ENCODE measurements at places on chromosomes 7 and 10. TPM values are rescaled to one million over a fixed set of nuclear protein-coding genes. Genes with fewer than 3 reads are reported as not detected.

Gene MYO1G
- total RNA-seq = 0.41 TPM

- peaks cover 6% of the 10 kb centered on the region for H3K4me1 ChIP-seq
- DNase-seq = no peak
These were observed 72.6 kb upstream of the PDLIM1 start for GRCh38 chr10:95363303-95363912.

Gene AKR1D1
- not detected for total RNA-seq

Gene PPP1R17
- total RNA-seq = not detected

DNA sequence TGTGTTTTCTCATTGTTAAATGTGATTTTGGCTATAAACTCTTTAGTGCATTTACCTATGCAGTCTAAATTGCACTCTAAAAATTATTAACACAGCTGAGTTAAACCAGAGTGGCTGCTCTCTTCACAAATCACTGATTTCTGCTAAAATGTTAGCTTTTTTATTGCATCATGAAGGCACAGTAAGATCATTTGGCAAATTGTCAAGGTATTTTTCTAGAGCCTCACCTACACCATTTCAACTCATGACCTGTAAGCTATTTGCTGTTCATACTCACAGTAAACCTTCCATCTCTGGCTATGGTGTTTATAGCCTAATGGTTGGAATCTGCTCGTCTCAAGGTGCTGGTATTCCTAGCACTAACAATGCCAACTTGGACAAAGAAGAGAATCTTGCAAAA lies 25.7 kb downstream of the NDUFB2 start:
- no peaks in the 10 kb centered on the region for H3K4me1 ChIP-seq
- H3K27ac ChIP-seq = no peak overlapping the region
- no peak overlapping the region for H3K4me3 ChIP-seq
- no peak for DNase-seq

Gene OR2A5
- not detected for total RNA-seq

DNA sequence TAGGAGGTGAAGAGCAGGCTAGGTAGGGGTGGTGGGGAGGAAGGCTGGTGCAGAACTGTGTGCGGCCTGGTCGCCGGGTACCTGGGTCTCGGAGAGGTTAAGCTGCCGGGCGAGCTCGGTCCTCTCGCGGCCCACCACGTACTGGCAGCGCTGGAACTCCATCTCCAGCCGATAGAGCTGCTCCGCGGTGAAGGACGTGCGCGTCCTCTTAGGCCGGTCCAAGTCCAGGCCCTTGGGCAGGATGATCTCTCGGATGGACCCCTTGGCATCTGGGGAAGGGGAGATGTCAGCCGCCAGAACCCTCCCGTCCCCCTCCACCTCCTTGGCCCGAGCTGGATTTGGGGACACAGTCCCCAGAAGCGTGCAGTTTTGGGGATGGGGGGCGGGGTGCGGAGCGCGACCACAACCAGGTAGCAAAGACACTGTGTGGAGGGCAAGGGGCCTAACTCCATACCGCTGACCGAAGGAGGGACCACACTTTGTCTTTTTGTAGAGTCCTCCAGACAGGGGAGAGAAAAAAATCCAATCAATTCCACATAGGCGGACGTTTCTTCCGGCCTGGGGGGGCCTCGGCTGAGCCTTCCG lies 1.6 kb downstream of the VAX1 start:
- H3K27me3 ChIP-seq = peaks cover 94% of the 10 kb centered on the region
- no peaks in the 10 kb centered on the region for H3K36me3 ChIP-seq

Gene OPALIN
- total RNA-seq = not detected

DNA sequence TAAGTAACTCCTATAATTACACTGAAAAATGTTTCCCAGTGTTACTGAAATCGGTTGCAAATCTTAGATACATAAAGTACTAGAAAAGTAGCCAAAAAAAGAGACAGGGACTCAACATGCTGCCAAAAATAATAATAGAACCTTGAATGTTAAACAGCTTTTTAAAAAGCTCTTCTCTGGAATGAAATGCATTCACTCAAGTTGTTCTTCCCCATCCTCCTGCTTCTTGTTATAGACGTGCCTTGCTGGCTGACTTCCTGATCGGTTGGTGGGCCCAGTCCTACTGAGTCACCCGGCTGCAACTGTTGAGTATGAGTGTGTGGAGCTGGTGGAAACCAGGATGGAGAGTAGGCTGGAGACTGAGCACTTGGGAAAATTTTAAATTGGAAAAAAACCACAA lies 30.6 kb upstream of the RAPGEF5 start:
- H3K36me3 ChIP-seq = no peaks in the 10 kb centered on the region
- DNase-seq = no peak
- H3K4me1 ChIP-seq = no peaks in the 10 kb centered on the region
- no peak overlapping the region for H3K4me3 ChIP-seq
- H3K27me3 ChIP-seq = no peaks in the 10 kb centered on the region

Gene TMEM225B
- total RNA-seq = not detected

DNA sequence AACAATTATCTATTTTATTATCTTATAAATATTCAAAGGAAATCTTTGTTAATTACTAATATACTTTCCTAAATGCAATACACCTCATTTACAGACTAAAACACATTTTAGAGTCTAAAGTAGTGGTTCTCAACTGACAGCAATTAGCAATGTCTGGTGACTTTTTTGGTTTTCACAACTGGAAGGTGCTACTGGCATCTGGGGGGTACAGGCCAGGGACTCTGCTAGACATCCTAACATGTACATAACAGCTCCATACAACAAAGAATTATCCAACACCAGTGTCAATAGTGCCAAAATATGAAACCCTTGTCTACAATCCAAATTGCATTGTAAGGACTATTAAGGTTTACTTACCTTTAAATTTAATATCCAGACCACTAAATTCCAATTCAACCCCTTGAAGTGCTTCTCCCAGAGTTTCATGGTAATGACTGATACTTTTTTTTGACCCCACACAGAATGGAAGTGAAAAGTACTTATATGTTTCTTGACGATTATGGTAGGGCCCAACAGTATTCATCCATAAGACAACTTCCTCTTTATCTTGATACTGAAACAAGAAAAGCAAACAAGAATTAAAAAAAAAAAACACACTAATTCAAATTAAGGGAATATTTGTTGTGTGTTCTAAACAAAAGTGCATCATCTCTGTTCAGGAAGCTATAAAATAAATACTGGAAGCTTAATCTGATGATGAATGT lies 10.4 kb downstream of the TM9SF3 start:
- no peak overlapping the region for H3K27ac ChIP-seq
- DNase-seq = no peak

GRCh38 chr10:91931526-91932190 lies 8.1 kb downstream of the BTAF1 start:
- no peak overlapping the region for H3K4me3 ChIP-seq
- peaks cover 35% of the 10 kb centered on the region for H3K36me3 ChIP-seq
- H3K27ac ChIP-seq = no peak overlapping the region
- no peaks in the 10 kb centered on the region for H3K27me3 ChIP-seq

DNA sequence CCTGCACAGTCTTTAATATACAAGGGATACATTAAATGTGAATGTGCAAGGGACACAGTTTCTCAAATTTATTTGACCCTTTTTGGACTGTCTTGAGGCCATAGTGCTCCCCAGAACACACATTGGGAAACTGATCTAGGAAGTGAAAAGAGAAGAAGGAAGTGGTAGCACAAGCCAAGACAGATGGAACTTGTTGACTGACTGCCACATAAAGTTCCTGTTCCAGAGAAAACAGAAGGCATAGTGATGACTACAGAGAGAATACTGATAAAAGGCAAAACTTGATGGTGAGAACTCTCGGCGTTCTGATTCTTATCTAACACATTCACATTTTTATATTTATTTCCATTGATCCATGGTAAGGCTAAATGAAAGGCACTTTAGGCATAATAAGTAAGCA lies 1216.4 kb downstream of the CNTNAP2 start:
- no peak for DNase-seq
- no peaks in the 10 kb centered on the region for H3K36me3 ChIP-seq
- no peak overlapping the region for H3K27ac ChIP-seq
- H3K4me3 ChIP-seq = no peak overlapping the region
- no peaks in the 10 kb centered on the region for H3K4me1 ChIP-seq

Measured in psoas muscle (tissue), 8 donors.